ENCODE measurements at places on chromosomes 3 and 15.

- DNase-seq: peak; percentile 61
These were observed at the start of gene DAPK2 for GRCh38 chr15:64046421-64047153. Gene DAPK2 (minus strand): TSS chr15:64046485. CDS start chr15:64040261, 6,224 bp downstream.

- DNase-seq: no peak
These were observed 19.5 kb downstream of the SEC22C start for GRCh38 chr3:42562047-42562907.

- DNase-seq: no peak
These were observed 33.8 kb upstream of the ACP3 start for GRCh38 chr3:132283440-132283839.

DNA sequence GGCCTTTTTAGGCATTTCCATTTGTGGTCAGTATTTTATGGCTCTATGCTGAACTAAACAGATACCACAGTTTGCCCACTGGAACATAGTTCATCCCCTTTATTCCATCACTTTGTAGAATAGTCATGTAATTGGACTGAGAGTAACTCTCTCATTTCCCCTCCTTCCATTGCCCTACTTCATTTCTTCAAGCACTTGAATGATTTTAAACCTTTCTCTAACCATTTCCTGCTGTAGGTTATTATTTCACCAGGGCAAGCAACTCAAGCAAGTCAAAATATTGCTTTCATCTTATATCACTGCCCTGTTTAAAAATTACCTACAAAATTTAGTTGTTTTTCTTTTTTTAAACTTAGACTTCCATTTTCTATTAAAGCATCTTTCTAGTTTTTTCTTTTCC is 177.0 kb downstream of the RAP2B start:
- DNase-seq: no peak

DNA sequence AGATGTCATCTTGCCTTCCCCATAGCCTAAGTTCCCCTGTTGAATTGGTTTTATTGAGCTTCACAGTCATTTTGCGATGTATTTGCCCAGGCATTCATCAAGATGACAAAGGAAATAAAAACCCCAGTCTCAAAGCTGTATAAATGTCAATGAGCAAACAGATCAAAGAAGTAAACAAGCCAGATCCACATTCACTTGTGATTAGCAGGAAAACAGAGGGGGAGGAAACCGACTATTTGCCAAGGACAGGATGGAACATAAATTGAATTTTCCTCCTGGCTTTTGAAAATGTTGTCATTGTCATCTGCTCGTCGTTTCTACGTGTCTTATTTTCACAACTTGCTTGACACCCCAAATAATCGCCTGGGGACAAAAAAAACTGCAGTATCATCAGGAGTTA is 83.5 kb downstream of the SV2B start:
- DNase-seq: no peak

DNA sequence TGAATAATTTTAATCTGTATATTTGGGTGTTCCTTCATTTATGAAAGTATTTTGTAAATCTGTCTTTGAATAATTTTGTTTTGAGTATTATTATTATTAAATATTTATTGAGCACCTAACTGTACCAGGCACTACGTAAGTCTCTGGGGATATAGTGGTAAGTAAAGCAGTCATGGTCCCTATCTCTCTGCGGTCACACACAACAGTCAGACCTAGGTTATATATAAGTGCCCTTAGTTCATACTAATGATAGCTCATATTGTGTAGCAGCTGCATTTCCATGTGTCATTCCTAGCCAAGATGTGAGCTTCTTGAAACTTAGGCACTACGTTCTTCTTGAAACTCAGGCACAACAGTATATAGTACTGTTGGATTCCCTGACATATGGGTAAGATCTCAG is 12.4 kb downstream of the NKTR start:
- DNase-seq: no peak

- no peak for DNase-seq
These were observed 72.8 kb upstream of the RARB start for GRCh38 chr3:25355034-25355885.

DNA sequence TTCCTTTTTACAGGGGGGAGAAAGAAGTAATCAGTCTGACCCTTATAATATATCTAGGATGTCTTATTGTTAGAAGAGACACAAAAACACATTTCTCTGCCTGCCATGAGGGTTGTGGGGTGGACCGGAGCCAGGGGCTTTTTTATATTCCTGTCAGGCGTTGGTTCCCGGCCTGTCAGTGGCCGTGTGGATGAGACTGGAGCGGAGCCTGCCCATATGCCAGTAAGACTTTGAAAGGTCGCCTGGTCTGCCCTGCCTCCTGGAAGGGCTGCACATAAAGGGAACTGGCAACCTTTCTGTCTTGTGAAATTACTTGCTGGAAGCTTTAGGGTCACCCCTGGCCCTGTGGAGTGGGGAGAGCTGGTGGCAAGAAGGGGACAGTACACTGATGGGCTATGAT is 34.7 kb downstream of the MAP3K13 start:
- DNase-seq: no peak

DNA sequence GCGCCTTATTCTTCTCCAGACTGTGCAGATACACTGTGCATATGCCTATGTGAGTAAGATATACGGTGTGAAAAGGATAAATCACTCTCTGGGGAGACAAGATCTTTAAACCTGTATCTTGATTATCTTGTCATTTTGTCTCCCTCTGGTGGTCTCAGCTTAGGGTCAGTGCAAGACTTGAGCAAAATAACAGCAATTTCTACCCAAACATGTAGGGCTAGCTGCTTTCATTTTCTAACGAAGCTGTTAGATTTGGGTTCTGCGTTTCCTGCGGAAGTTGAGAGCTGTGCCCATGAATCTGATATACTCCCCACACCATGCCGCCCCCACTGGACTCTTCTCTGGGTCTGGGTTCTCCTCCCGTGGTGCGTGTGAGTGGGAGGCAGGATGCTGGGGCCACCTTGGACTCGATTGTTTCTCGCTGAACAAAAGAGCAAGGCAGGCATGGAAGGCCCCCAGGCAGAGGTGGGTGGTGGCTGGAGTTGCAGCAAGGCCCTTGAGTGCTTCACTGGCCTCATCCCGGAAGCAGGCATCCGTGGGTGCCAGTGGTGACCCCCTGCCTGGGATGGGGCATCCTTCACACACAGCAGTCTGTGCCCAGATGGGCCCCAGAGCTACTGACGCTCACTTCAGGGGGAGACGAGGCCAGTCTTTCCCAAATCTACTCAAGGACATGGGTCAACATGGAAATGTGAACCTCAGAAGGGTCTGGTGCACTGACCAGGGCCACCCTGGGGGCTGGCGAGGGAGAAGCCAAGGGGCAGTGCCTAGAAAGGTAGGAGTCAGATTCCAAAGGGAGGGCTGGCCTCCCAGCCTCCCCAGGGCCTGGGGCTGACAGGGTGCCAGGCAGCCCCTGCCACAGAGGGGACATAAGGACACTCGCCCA is 179.6 kb downstream of the NSMCE3 start:
- no peak for DNase-seq

GRCh38 chr15:88040516-88040915 is 216.0 kb downstream of the NTRK3 start:
- DNase-seq: no peak

- DNase-seq: no peak
These were observed 1.7 kb downstream of the CHDH start for GRCh38 chr3:53844262-53845102.

- no peak for DNase-seq
These were observed 3.0 kb downstream of the MYL3 start for GRCh38 chr3:46860017-46860809.

- no peak for DNase-seq
These were observed 65.5 kb upstream of the DCBLD2 start for GRCh38 chr3:98966862-98967546.

DNA sequence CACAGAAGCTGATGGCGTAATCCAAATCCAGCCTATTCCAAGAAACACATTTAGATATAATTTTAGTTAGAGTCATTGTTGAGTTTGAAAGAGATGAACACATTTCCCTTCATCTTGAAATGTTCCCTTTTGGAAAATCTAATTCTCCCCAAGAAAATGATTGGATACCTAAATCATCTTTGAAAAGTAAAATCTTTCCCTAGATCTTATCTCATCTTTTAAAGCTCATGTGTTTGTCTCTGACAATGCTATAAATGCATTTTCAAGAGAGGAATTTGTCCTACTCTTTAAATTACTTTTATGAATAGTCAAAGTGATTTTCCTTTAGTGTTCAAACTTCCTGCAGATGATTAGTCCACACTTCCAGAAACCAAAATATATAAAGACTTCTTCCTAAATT is 82.6 kb upstream of the CNTN6 start:
- no peak for DNase-seq

DNA sequence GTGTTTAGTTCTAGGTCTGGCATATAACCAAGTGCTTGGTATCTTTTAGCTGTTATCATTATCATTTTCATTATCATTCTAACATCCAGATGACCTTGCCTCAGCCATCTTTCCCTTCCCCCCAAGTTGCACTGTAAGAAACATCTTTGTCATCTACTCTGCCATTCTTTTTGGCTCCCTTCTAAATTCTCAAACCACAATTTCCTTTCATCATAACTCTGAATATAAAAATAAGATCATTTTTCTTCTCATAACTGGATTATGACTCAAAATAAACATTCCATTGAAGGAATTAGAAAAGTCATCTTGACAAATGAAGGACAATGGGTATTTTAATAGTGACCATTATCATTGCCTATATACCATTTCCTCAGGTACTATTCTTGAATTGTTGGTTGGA is 786.2 kb downstream of the AGBL1 start:
- no peak for DNase-seq

DNA sequence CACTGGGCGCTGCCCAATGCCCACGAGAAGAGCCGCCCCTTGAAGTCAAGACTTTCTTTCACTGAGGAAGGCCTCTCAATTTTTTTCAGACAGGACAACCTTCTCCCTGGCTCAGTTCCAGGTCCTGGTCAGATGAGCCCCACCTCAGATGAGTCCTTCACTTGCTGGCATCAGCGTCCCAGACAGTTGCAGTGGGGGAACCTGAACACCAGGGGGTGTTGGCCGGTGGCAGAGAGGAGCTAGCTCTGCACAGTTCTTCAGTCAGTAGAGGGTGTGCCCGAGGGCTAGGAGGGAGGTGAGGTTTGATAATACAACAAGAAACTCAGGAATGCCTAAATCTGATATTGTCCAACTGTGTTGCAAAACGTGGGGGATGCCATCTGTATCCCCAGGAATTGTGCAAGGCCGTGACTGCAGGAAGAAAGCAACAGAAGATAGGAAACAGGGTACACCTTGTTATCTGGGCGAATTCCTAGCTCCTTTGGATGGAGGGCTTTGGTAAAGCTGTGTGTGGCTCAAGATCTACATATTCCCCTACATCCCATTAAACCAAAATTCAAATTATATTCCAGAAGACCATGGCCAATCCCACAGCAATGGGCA is 34.3 kb downstream of the CCR3 start:
- DNase-seq: peak; percentile 55

- DNase-seq: no peak
These were observed 325.7 kb downstream of the MAGI1 start for GRCh38 chr3:65713016-65713415.

- DNase-seq: no peak
These were observed 31.5 kb downstream of the MGLL start for GRCh38 chr3:127790882-127791183.

DNA sequence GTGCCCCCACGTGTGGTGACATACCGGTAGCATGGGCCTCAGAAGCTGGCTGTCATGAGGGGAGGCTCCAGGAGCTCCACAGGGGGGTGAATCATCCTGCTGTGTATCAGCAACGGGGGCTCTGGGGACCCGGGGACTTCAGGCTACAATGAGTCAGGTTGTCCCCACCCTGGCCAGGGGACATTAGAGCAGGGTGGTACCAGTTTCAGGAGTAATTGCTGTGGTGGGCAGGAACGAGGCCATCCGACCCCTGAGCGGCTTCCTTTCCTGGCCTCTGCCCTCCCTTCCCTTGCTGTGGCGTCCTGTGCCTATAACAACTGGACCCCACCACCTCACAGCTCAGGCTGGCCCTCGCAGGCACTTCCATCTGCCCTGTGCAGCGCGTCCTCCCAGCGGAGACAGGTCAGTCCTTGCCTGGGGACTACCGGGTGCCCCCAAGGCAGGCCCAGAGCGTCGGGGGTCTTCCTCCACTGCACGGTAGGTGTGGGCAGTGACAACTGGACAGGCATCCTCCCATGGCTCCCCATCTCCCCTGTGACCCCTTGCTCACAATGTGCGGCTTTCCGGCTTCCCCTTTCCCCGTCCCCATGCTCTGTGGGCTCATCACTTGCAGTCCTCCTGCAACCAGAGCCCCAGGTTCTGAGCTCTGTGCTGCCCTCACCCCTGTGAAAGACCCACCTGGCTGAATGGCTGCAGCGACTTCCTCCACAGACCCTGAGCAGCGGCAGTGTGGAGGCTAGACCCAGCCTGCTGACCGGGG is 57.0 kb downstream of the KLF15 start:
- DNase-seq: no peak

GRCh38 chr3:16311960-16312451 is 47.0 kb downstream of the OXNAD1 start:
- DNase-seq: no peak

GRCh38 chr3:169999433-169999832 is 32.8 kb downstream of the SEC62 start:
- no peak for DNase-seq

DNA sequence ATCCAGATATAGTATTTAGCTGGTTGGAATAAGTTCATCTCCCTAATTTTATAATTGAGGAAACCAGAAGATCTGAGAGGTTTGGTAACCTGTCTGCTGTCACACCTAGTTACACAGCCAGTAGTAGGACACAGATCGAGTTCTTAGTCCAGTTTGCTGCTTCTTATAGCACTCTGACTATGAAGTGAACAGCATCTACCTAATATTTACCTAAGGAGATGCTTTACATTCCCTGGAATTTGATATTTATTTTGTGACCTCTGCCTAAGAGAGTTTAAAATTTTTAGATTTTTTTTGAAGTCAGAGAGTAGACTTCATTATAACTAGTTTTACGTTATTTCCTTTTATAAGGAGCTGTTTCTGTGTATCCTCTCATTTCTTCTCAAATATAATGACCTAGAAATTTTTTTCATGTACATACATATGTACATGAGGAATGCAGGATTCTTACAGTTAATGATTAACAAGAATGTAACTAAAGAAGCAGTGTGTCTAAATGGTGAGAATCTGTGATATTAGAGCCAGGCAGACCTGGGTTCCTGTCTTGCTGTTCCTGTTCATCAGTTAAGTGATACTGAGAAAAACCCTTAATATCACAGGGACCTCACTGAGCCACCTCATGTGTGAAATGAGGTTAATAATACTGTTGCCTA is 4.3 kb downstream of the ARHGEF26 start:
- no peak for DNase-seq

GRCh38 chr3:10047876-10048275 is 21.6 kb downstream of the FANCD2 start:
- no peak for DNase-seq

- DNase-seq: no peak
These were observed 32.7 kb downstream of the ZNF385D start for GRCh38 chr3:21718161-21718765.

GRCh38 chr3:177711637-177712036 is 514.4 kb upstream of the TBL1XR1 start:
- DNase-seq: no peak

- no peak for DNase-seq
These were observed 535.9 kb upstream of the ATP11B start for GRCh38 chr3:182257361-182257760.

GRCh38 chr15:74869726-74870407 is 3.3 kb downstream of the SCAMP2 start:
- DNase-seq: peak; percentile 24
